ENCODE measurements at places on chromosomes 2 and 18.
A peak's percentile ranks its signal among the peaks of the same experiment; 100 is the strongest.

GRCh38 chr2:202112041-202112440, 39.0 kb downstream of the KIAA2012 start:
- no peak for DNase-seq

DNA sequence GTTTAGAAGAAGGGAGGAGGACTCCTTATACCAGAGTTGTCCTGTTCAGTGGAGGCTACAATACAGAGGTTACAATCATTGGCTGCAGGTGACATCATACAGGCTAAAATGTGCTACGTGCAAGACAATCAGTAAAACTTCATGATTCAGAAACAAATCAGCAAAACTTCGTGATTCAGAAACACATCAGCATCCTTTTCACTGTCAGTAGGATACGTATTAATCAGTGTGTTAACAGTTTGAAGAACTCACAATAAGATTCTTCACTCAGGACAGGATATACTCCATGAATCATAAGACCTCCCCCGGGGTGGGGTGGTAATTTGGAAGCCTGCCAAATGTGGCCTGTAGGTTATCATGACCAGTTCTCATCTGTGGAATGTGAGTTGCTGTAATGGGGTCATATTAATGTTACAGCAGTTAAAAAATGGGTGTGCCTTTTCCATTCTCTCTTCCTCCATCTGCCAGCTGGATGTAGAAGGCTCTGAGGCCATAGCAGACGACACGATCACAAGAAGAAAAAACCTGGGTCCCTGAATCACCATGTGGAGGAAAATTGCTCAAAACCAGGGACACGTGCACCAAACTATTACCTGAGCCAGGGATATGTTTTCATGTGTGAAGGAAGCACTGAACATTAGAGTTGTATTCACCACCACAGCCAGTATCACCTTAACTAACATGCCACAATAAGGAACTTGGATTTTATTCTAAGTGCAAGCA, 134.8 kb upstream of the CREB1 start:
- peak; percentile 53 for DNase-seq

GRCh38 chr2:54866868-54867267, 143.4 kb downstream of the EML6 start:
- DNase-seq = no peak

DNA sequence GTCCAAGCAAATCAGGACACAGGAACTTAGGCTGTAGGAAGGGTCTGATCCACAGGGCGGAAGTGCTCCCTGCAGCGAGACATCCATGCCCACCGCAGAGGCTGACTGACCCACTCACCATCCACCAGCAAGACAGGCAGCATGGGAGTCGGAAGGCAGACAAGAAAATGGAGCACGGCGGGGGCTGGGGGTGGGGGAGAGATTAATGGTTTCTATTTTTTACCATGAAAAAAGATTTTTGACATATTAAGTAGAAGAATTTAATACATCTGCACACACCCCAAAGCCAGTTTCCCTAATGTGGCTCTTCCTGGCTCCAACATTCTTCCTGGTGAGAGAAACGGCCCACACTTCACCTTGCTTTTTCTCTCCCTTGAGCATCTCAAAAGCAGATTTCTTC, 55.1 kb upstream of the ST8SIA3 start:
- no peak for DNase-seq

GRCh38 chr2:16072638-16073290, 132.4 kb downstream of the MYCN start:
- DNase-seq = no peak
